HT-29 (cell line): ENCODE measurements at places on chromosomes 5 and 9. TPM values are rescaled to one million over a fixed set of nuclear protein-coding genes. Genes with fewer than 3 reads are reported as not detected.

Gene FOXI1
- total RNA-seq: not detected in 2 replicates

Gene CEL
- total RNA-seq: 0.08 and 0.58 TPM in 2 replicates

GRCh38 chr9:80678906-80679305 lies 1010.4 kb downstream of the TLE1 start:
- DNase-seq: no peak

GRCh38 chr5:81212211-81212751 lies 20.8 kb upstream of the CKMT2 start:
- peak; percentile 83 for DNase-seq

DNA sequence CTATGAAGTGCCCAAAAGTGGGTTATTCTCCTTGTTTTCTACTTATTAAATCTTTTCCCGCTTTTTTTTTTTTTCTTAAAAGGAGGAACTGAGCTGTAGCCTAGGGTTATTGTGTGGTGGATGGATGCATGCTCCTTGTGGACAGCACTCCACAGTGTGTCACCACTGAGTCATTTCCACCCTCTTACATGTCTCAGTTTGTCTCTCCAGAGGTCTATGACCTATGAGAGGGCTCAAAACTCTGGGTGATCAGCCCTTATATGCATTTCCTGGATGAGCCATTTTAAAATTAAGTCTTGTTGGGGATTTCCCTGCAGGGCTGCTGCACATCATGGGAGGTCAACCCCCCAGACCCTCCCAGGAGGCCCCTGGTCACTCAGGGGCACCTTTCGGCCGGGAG lies 102.2 kb upstream of the MOCS2 start:
- DNase-seq: no peak

- no peak for DNase-seq
Measured at GRCh38 chr9:136055715-136056545, 39.2 kb downstream of the NACC2 start.

DNA sequence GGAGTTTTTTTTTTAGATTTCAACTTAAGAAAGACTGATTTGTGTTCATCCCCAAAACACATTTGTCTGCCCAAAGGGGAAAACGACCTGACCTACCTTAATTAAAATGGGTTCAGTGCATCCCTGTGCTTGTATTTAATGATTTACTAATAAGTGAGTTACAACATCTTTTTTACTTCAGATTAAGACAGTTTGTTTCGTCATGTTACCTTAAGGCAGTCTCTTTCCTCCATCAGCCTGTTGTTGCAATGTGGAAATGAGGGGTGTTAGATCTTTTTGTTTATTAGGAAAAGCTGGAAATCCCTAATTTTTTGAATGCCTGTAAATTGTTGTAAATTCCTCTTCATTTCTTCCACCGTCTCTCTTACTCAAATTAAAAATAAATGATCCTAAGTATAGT lies 177.5 kb downstream of the GDNF start:
- no peak for DNase-seq

- no peak for DNase-seq
Measured at GRCh38 chr5:10949856-10950630, 189.0 kb upstream of the DAP start.

Gene IL9
- total RNA-seq: not detected in 2 replicates

GRCh38 chr9:84413301-84413700 lies 72.7 kb upstream of the SLC28A3 start:
- no peak for DNase-seq

DNA sequence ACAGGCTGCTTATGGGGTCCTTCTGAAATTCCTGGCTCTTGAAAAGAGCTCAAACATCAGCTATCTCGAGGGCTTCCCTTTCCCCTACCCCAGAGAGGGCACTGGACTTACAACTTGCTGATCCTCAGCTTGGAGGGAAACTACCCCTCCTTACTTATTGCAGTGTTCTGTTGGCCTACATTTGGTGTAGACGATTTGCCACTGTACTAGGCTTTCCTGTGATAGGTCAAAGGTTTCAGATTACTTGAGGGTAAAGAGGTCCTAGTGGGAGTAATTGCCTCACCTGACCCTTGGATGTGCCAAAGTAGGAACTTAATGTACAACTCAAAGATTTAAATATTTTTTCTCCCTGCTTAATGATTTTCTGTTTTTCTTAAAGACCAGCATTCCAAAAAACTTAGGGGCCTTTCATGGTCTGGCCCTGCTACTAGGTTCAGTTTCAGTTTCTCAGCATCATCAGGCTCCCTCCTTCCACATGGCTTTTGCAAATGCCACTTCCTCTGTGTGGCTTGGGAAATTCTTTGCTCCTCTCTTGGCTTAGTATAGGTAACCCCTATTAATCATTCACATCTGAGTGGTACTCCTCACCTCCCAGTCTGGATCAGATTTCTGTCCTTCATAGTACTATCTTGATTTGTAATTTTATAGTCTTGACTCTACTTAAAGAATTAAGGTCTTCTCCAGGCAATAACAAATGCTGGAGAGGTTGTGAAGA lies 32.4 kb downstream of the CYSTM1 start:
- no peak for DNase-seq

Gene SUSD3
- total RNA-seq: 1.6 and 4.5 TPM in 2 replicates

DNA sequence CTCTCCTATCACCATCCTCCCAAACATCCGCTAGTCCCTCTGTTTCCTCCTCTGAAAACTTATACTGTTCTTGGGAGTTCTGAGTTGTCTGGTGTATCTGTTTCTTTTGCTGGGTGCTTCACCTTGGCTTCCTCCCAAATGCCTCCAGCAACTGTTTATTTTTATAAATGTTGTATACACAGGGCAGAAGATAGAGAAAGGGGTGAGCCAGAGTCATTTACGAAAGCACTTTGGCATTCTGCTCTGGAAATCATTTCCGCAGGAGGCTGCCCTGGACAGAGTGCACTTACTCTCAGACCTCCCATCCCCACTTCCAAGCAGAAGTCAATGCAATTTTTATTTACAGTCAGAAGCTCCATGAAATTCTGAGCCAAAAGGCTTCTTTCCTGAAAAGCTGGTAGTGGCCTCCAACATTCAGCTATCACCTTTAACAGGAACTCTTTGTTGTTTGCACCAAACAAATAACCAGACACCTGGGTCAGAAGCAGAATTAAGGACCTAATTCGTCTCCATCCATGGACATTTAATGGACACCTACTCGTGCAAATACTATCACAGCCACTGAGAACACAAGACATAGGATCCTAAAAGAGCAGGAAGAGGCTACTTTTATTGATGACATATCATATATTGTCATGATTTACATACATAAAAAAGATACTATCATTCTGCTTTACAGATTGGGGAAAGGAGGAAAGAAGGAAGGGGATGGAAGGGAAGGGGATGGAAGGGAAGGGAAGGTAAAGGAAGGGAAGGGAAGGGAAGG lies 229.5 kb upstream of the PAPPA start:
- no peak for DNase-seq
